Stimulated activated CD8-positive, alpha-beta memory T cell treated with anti-CD3 and anti-CD28 coated beads, Interleukin-4, amount 100 ng/mL, for 48 hours (primary cell): ENCODE measurements at places on chromosomes 16 and 17.
A peak's percentile ranks its signal among the peaks of the same experiment; 100 is the strongest.

- no peak for DNase-seq
These were observed 5.2 kb downstream of the RPH3AL start for GRCh38 chr17:347309-347899.

DNA sequence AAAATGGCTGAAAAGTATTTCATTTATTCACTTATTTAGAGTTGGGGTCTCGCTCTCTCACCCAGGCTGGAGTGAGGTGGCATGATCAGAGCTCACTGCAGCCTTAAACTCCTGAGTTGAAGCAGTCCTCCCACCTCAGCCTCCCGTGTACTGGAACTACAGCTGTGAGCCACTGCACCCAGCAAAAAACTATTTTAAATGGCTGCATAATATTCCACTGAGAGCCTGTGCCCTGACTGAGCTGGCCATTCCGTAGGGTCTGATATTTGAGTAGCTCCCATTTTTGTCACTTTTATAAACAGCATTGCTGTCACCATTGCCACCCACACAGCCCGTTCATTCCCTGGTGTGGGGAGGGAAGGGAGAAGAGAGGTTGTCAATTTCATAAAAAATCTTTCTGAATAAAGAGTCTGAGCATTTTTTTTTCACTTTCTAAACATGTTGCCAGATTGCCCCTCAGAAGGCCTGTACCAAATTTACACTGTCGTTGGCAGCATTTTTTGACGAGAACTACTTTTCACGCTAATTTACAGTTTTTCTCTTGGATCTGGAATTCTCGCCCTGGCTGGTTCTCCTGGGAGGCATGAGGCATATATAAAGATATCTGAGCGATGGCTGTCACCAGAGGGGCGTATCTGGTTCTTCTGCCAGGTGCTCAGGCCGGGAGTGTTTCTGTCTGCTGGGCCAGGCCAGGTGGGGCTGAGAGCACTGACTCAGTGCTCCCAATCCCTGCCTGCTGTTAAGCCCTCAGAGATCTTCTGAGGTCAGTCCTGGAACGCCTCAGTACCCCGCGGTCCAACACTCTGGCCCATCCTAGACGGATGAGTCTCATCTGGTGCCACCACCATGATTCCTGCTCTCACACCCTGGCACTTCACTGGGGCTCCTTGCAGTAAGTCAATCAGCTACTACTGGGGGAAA lies 7.2 kb upstream of the KIFC3 start:
- no peak for DNase-seq

GRCh38 chr17:60315650-60316049 lies 76.3 kb downstream of the USP32 start:
- DNase-seq = no peak

- DNase-seq = no peak
These were observed 17.2 kb downstream of the CRISPLD2 start for GRCh38 chr16:84836967-84837366.

GRCh38 chr17:2023692-2024571 lies 1.2 kb downstream of the RTN4RL1 start:
- peak; percentile 49 for DNase-seq

GRCh38 chr17:4381690-4382671 lies 15.5 kb upstream of the UBE2G1 start:
- no peak for DNase-seq

DNA sequence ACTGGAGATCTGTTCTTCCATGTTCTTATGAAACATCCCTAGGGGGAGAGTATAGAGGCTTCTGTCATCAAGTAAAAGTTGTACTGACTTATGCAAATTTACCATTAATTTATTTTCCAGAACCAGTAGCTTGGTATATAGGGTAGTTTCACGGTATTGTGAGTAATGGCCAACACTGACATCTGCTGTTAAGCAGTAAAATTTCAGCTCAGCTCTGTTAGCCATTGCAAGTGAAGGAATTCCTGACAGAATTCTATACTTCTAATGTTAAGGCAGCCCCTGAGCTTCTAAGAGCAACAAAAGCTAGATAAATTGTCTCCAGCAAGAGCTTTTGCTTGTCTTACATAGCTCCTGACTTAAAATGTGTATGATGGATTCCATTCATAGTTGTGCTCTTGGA lies 613.5 kb upstream of the C16orf82 start:
- DNase-seq = no peak

- DNase-seq = no peak
These were observed 15.0 kb upstream of the ATP2A3 start for GRCh38 chr17:3979290-3979611.

GRCh38 chr16:50889276-50889675 lies 147.4 kb downstream of the CYLD start:
- no peak for DNase-seq

- no peak for DNase-seq
These were observed 1.2 kb upstream of the TAOK2 start for GRCh38 chr16:29972500-29972899.

- DNase-seq = no peak
These were observed at the start of gene AANAT for GRCh38 chr17:76467366-76467765. Gene AANAT (plus strand): TSS chr17:76467603. CDS start chr17:76468747, 1,144 bp downstream.

DNA sequence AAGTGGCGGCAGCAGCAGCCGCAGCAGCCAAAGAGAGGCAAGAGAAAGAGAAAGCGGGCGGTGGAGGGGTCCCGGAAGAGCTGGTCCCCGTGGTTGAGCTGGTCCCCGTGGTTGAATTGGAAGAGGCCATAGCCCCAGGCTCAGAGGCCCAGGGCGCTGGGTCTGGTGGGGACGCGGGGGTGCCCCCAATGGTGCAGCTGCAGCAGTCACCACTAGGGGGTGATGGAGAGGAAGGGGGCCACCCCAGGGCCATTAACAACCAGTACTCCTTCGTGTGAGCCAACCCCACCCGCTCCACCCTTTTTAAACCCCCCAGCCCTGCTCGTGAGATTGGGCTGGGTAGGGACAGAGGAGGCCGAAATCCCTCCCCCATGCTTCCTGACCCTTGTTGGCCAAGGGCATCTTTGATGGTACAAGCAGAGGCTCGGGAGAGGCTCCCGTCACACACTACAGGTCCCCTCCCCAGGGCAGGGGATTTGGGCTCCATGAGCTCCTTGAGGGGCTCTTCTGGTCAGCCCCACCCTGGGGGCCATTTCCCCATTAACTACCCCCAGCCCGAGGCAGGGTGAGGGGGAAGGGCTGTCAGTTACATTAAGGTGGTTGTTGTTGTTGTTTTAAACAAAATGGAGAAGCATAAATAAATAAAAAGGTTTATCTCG lies 4.6 kb upstream of the ATP2A1 start:
- peak; percentile 78 for DNase-seq

GRCh38 chr16:88468275-88469129 lies 15.4 kb downstream of the ZFPM1 start:
- DNase-seq = peak; percentile 48

- DNase-seq = no peak
These were observed 9.6 kb downstream of the ABHD15 start for GRCh38 chr17:29557085-29557738.

DNA sequence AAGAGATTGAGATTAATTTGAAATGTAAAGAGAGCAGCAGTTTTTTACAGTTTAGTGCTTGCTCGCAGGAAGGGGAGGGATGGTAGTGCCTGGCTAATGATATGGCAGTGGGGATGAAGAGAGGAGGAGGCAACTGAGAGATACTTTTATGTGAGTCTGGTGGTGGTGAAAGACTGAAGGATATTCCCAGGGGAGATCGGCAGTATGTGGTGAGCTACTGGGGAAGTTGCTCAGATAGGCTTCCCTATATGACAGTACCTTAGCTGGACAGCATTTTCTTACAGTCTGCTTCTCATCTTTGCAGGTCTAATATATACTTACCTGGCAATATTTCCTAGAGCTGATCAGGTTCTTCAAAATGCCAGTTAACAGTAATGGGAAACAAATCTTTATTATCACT lies 8.6 kb downstream of the CEP95 start:
- DNase-seq = no peak
